ENCODE measurements at places on chromosomes 6 and 20. TPM values are rescaled to one million over a fixed set of nuclear protein-coding genes. Genes with fewer than 3 reads are reported as not detected.

- no peak for DNase-seq
Measured at GRCh38 chr20:1994627-1995026, 769 bp upstream of the PDYN start.

GRCh38 chr6:6538261-6538660, 50.3 kb upstream of the LY86 start:
- no peak for DNase-seq

GRCh38 chr6:3725145-3726047, 26.1 kb downstream of the PXDC1 start:
- no peak for DNase-seq

- peak; percentile 59 for DNase-seq
Measured at GRCh38 chr6:3088446-3088845, 20.2 kb downstream of the RIPK1 start.

- DNase-seq: no peak
Measured at GRCh38 chr20:54069501-54069971, 858 bp downstream of the BCAS1 start.

- DNase-seq: peak; percentile 96
Measured at GRCh38 chr6:105596284-105596755, 193.4 kb upstream of the PREP start.

DNA sequence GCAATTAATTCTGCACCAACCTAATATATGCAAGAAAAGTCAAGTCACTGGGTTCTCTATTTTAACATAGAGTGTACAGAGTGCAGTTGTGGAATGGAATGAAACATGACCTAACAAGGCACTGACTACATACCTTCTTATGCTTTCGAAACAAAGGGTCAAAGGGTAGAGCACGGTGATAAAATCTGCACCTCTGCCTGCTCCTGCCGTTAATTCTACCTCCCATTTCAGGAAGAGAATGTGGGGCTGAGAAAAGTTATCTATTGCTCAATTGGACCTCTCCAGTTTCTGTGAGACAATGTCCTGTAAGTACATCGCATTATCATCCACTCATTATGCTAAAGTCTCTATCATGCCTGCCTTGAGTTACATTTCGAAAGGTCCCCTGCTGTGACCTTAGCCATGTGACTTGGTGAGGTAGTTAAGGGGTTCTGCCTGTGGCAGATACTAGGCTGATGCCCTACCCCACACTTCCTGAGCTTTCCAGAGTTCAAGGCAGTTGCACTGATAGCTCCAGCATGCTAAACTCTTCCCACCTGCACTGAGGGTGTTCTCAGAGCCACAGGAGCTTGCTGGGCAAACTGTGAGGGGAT, 14.0 kb upstream of the MOCS1 start:
- DNase-seq: peak; percentile 10

Gene ARMC2
- 0.86 TPM for total RNA-seq

Gene RPS6KA2
- total RNA-seq: 15.5 TPM

Gene SDCBP2
- 1.3 TPM for total RNA-seq

DNA sequence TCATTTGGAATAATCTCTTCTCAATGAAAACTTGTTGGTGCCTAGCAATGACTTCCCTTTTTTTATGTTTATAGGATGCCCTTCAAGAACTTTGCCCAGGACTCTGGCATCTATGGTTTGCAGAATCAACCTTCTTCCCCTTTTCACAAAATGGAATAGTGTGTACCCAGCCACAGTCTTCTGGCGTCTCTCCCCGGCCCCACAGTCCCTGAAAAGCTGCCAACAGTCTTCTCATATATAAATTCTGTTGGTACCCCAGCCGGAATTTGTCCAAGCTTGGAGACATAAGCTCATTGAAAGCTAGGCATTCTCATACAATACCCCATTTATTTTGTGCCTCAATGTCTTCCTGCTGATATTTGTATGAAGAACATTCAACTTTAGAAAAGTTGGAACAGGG, 26.4 kb upstream of the MCM3 start:
- no peak for DNase-seq

DNA sequence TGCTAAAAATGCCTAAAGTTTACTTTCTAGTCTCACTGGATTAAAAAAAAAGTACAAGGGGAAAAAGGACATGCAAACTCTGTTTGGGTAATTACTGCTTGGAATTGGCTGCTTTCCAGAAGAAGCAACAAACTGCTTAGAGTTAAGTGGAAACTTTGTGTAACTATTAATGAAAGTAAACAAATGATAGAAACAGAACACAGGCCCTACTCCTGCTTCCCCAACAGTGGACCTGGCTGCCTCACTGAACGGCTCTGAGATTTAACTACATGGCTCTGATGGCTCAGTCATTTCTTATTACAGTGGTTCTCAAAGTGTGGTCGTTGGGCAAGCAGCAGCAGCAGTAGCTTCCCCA, 108.5 kb downstream of the MAN1A1 start:
- peak; percentile 94 for DNase-seq

Data from fibroblast of villous mesenchyme (primary cell).